Uterus (tissue), 4 donors: ENCODE measurements at places on chromosomes 13 and 19. TPM values are rescaled to one million over a fixed set of nuclear protein-coding genes. Genes with fewer than 3 reads are reported as not detected.

Gene POU4F1
- total RNA-seq, result not detected

Gene CYP2F1
- total RNA-seq, result not detected

Gene ANGPTL8
- total RNA-seq, result not detected

Gene RGL3
- 19.0 TPM for total RNA-seq

Gene ZNF730
- total RNA-seq, result 15.6 TPM

Gene NCR1
- total RNA-seq, result not detected

Gene LILRA2
- total RNA-seq, result 0.48 TPM

Gene VMAC
- 5.9 TPM for total RNA-seq

Gene PPM1N
- total RNA-seq, result not detected

Gene IGFL1
- not detected for total RNA-seq

Gene KLK1
- total RNA-seq, result not detected

Gene ZNF844
- 39.4 TPM for total RNA-seq

Gene SPTBN4
- 5.3 TPM for total RNA-seq

Gene INSL3
- not detected for total RNA-seq

Gene SELENOV
- not detected for total RNA-seq

Gene ZNF560
- not detected for total RNA-seq

Gene CCDC61
- 1.2 TPM for total RNA-seq

Gene CEACAM20
- not detected for total RNA-seq

Gene PNMA8B
- total RNA-seq, result not detected

Gene ATP4A
- total RNA-seq, result not detected

Gene JSRP1
- total RNA-seq, result not detected

Gene SLITRK5
- total RNA-seq, result 3.1 TPM

Gene LENG9
- 3.7 TPM for total RNA-seq

Gene ZSWIM9
- total RNA-seq, result 0.59 TPM

Gene MRPL54
- 14.4 TPM for total RNA-seq

Gene ITM2B
- total RNA-seq, result 326 TPM

Gene MEGF8
- total RNA-seq, result 30.0 TPM

Gene C13orf42
- total RNA-seq, result not detected

Gene LRRC63
- not detected for total RNA-seq

Gene C5AR2
- not detected for total RNA-seq

Gene CYP4F2
- not detected for total RNA-seq

Gene IZUMO2
- total RNA-seq, result not detected

Gene TRAPPC5
- 17.3 TPM for total RNA-seq

Gene IL27RA
- 6.3 TPM for total RNA-seq

Gene ZNF723
- total RNA-seq, result not detected

Gene NKG7
- 1.0 TPM for total RNA-seq

Gene FGF22
- total RNA-seq, result not detected

Gene TDRD12
- total RNA-seq, result 5.7 TPM

Gene NLRP11
- 0.28 TPM for total RNA-seq

Gene TMEM238
- not detected for total RNA-seq

Gene CPB2
- not detected for total RNA-seq

Gene NLRP5
- total RNA-seq, result not detected

Gene CEACAM4
- not detected for total RNA-seq
